Activated naive CD8-positive, alpha-beta T cell treated with anti-CD3 and anti-CD28 coated beads, Interleukin-2, amount 50 U/mL, for 16 hours (primary cell): ENCODE measurements at places on chromosomes 7 and 10.

- DNase-seq: no peak
Observed at GRCh38 chr7:18475488-18475887, 20.1 kb upstream of the HDAC9 start.

GRCh38 chr10:86344281-86344680, 22.3 kb downstream of the GRID1 start:
- DNase-seq: no peak

DNA sequence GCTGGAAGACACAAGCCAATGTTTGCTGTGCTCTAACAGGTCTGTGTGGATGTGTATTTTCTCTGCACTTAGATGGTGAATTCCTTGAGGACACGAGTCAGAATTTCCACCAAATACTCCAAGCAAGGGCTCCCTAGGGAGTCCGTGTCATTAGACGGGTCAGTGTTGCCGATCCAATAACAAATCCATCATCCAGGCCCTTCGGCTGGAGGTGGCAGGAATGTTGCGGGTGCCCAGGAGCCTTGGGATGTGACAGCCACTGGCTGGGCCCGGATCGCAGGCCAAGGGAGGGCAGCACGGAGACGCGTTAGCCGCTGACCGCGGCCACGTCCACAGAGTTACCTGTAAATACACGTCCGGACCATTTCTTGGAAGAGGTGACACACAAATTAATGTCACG, 186.8 kb downstream of the WDR37 start:
- no peak for DNase-seq

DNA sequence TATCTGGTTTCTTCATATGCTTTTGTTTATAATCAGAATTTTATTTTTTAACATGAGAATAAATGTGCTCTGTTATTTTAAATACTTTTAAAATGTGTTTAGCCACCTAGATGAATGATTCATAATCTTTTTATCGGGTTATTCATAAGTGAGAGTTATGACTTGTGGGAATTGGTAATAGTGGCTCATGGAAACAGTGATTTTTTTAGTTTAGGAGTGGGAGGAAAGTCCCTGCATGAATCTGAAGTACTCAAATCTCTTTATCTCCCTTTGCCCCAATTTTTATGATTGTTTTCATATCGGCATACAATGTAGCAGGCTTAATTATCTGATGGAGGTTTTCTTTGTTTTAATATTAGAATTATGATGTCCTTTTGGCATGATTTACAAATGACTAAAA, 42.9 kb downstream of the TAX1BP1 start:
- DNase-seq: no peak

DNA sequence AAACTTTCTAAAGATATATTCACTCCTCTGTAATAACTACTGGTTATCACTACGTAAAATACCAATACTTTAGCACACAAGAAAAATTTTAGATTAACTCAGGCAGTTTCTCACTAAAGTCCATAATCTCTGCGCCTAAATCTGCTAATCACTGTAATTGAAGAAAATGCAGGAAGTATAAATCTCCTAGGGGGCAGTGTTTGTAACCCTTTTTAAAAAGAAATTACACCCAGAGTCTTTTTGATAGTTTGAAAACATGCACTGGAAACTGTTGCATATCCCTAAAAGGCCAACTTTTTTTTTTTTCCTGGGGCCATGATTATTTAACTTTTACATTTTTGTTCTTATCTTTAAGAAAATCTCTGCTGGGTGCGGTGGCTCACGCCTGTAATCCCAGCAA, 209.6 kb downstream of the KIAA1217 start:
- DNase-seq: no peak
